ENCODE measurements at places on chromosomes 2 and 18.

- no peak for DNase-seq
These were observed 450.7 kb upstream of the PIK3C3 start for GRCh38 chr18:41504316-41504715.

- DNase-seq: no peak
These were observed 23.4 kb upstream of the C1D start for GRCh38 chr2:68086166-68086565.

DNA sequence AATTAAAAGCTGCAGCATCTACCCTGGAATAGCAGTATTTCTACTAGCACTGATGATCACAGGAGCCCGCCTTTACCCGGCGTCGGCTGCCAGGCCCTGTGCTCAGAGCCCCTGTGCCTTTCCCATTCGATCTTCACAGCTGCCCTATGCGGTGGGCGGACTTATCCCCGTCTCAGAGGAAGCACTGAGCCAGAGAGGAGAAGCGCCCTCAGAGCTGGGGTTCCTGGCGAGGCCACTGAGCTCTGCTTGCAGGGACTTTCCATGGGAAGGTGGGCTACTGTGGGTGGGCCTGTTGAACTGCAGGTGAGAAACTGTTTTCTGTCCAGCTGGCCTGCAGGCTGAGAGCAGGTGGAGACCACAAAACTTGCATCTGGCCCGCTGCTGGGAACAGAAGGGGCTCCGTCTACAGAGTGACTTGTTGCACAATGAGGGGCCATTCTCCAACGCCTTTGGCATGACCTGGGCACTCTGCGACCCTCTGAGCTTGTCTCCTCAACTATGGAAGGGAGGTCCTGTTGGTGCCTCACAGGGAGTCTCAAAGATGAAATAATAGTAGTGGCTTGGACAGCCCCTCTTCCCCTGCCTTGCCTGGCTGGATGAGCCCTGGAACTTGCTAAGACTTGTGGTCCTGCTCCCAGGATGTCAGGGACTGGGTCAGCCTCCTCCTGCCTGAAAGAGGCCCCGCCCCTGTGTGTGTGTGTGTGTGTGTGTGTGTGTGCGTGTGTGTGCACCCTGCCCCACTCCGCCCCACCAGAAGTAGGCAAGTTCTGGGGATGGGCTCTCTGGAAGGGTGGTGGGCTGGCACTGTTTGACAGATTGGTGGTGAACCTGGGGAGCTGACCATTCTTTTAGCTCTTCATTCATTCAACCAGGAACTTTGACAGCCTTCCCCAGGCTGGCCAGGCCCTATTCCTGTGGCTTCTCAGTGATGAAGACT lies 32.7 kb downstream of the GLI2 start:
- no peak for DNase-seq

- no peak for DNase-seq
These were observed 4.9 kb upstream of the IMP4 start for GRCh38 chr2:130337735-130338325.

- DNase-seq: no peak
These were observed 131.6 kb upstream of the MSH6 start for GRCh38 chr2:47651296-47651695.

DNA sequence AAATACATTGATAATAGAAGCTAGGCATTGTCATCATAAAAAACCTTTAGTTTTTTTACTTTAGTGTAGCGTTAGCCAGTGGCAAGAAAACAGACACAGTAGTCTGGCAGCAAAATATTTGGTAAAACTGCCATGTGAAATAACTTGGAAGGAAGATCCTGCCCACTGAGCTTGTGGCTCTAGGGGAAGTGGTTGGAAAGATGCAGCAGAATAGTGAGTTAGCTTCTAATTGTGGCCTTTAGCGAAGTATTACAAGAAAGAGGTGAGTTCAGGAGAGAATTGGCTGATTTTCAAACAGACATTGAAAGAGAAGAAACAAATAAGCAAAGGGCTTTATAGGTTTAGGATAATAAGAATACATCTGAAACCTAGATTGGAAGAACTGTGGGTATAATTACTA lies 1887.8 kb upstream of the CELF4 start:
- no peak for DNase-seq

- DNase-seq: no peak
These were observed 290.3 kb upstream of the MMADHC start for GRCh38 chr2:149877913-149878312.

DNA sequence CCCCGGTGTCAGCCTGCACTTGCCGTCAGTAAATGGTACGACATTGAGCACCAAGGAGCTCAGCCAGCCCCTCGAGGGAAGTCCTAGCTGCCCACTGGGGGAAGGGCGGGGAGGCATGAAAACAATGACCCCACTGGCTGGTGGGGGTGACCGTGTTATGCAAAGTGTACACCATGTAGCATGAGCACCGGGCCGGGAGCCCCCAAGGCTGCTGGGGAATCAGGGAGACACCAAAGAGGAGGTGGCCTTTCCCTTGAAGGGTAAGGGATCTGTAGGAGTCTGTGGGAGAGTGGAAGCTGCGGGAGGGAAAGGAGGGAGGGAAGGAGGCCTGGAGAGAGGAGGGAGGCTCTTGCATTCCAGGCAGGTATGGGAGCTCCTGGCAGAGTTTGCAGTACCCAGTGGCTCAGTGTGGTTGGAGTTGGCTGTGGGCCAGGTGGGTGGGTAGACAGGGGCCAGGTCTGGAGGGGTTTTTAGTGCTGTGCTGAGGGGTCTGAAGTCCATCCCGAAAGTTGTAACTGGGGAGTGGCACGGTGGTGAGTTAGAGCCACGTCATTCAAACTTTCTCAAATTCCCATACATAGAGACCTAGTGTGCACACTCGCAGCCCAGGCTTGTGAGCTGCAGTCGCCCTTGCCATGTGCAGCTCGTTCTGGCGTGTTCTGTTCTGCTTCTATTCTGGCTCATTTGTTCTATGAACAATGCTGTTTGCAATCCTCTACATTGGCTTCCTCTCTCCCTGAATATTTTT lies 22.4 kb downstream of the RRM2 start:
- DNase-seq: no peak

GRCh38 chr2:11303290-11304013 lies 41.0 kb downstream of the ROCK2 start:
- DNase-seq: no peak

DNA sequence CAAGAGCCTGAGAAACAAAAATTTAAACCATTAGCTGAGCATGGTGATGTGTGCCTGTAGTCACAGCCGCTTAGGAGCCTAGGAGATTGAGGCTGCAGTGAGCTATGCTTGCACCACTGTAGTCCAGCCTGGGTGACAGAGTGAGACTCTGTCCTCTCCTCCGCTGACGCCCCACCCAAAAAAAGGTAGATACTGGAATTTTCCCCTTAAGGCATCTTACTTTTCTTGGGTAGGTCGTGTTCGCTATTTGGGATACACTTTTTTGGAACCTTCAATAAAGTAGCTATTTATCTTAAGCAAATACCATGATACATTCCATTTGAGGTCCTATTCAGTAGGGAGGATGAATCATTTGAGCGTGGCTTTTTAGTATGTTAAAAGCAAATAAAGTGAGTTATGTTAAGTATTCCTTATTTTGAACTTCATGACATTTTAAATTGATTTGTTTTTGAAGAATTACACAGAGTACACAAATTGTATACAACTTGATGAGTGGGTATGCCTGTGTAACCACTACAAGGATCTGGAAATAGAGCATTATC lies 38.7 kb downstream of the RALBP1 start:
- DNase-seq: no peak

- peak; percentile 49 for DNase-seq
These were observed 225.4 kb upstream of the FBXO11 start for GRCh38 chr2:48131539-48132270.

- no peak for DNase-seq
These were observed 48.0 kb downstream of the LANCL1 start for GRCh38 chr2:210428393-210429179.

GRCh38 chr2:230455005-230455684 lies 39.1 kb downstream of the SP100 start:
- no peak for DNase-seq

- DNase-seq: no peak
These were observed 91.9 kb upstream of the OTOS start for GRCh38 chr2:240232264-240232915.

DNA sequence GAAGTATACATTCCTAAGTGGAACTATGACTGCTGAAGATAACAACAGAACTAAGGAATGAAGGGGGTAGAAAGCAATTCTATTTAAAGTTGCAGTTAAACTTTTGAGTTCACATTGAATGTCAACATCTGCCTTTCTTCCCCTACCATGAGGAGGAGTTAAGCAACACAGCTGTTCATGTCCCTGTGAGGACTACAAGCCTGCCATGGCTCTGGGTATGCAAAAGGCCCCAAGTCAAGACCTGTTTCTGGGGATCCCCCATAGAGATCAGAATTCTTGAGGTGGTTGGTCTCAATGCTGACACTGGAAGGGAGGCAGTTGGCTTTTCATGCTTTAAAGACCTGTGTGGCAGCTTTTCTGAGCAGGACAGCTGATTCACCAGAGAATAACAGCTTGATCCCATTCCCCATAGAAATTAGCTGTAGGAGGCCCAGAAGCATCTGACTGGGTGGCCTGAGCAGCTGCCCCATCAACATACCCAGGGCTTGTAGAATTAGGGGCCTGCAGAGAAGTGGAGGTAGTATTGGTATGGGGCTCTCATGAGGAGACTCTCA lies 131.0 kb downstream of the SETBP1 start:
- DNase-seq: no peak

- peak; percentile 87 for DNase-seq
These were observed 37.8 kb upstream of the CCDC150 start for GRCh38 chr2:196601430-196602306.

- DNase-seq: no peak
These were observed 2.3 kb downstream of the RNF103 start for GRCh38 chr2:86621280-86621943.

DNA sequence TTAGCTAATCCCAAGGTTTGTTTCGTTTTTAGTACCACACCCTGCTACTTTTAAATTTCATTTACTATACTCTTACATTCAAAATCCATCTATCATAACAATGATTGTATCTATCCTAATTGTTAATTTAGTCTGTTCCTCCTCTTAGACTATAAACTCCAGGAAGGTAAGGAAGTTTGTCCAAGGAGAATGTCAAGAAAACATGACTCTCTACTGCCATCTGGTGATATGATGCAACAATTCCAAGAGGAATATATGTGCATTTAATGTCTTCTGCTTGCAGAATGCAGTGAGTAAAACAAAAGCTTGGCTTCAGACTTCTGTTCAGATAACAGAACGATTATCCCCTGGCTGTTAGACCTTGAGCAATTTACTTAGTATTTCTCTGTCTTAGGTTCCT lies 1267.1 kb downstream of the LRP1B start:
- peak; percentile 29 for DNase-seq

GRCh38 chr2:96176661-96177060 lies 31.4 kb upstream of the DUSP2 start:
- DNase-seq: no peak

DNA sequence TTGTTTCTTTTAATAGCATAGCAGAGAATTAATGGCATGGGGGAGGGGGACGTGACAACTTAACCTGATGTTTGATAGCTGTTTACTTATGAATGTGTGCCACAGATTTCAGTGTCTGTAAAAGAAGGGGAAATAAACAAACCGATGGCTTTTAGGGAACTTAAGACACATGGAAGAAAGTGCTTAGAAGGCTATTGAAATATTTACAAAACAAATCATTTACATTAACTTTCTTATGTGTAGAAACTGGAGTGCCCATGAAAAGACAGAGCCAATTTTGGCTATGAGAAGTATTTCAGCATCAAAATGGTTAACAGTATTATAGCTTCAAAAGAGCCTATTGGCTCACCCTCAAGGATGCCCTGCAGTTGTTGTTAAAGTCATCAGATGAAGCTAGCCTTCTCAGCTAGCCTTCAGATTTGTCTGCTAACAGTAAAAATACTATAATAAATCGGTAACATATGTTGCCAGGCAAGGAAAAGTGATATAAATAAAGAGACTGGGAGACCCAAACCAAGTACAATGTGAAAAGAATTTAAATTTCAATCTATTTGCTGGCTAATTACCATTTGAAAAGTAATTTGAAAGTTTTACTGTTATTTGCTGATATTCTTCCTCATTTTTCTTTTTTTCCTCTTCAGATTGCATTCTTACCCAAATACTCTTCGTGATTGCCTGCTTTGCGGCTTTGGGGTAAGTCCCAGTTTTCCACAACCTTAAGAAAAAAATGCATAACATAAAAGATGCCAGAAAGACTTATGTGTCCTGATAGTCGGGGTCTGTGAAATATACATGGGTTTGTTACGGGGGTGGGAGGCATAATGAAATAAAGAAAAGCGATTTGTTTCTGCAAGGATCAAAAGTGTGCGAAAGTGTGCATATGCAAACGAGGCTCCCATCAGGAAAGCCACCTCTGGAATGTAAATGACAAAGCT lies 256.4 kb downstream of the MEIS1 start:
- DNase-seq: no peak

- DNase-seq: no peak
These were observed 33.9 kb downstream of the ADRA2B start for GRCh38 chr2:96082211-96083063.

- DNase-seq: no peak
These were observed 71.1 kb downstream of the TMEM163 start for GRCh38 chr2:134647607-134648256.

- DNase-seq: peak; percentile 41
These were observed 18.9 kb downstream of the TWIST2 start for GRCh38 chr2:238866656-238867277.

DNA sequence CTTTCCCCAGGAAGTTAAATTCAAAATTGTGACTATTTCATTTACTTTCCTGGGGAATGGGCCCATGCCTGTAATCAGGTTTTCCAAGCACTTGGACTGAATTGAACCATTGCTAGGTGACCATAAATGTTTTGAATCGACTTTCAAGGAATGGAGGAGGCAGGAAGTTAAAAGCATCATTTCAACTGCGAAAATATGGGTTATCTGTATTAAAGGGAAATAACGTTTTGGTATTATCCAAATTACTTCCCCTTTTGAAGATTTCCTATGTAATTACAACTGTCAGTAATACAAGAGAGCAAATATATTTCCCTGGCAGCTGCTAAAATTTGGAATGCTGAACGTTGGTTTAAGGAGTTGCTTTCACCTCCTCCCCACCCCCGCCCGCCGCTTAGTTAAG lies 19.0 kb downstream of the PNO1 start:
- DNase-seq: no peak

GRCh38 chr2:26144953-26145680 lies 27.8 kb upstream of the GAREM2 start:
- peak; percentile 85 for DNase-seq

- no peak for DNase-seq
These were observed 740.3 kb upstream of the HS6ST1 start for GRCh38 chr2:129058981-129059380.

DNA sequence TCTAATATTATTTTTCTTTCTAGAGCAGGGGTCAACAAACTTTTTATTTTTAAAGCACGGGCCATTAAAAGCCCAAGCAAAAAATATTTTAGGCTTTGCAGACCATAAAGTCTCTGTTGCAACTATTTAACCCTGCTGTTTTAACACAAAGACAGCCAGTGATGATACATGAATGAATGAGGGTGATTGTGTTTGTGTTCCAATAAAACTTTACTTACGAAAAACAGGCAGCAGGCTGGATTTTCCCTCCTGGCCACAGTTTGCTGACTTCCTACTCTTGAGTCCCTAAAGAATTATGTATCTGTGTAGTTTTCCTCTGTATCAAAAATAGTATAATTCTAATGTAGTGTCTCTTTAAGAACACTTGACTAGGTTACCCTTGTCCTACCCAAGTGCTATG lies 402.0 kb downstream of the ADCYAP1 start:
- no peak for DNase-seq

GRCh38 chr18:23300231-23300805 lies 152.8 kb upstream of the RIOK3 start:
- DNase-seq: no peak

Data from SK-N-SH (cell line).